ENCODE measurements at places on chromosomes 7 and 10. TPM values are rescaled to one million over a fixed set of nuclear protein-coding genes. Genes with fewer than 3 reads are reported as not detected.

DNA sequence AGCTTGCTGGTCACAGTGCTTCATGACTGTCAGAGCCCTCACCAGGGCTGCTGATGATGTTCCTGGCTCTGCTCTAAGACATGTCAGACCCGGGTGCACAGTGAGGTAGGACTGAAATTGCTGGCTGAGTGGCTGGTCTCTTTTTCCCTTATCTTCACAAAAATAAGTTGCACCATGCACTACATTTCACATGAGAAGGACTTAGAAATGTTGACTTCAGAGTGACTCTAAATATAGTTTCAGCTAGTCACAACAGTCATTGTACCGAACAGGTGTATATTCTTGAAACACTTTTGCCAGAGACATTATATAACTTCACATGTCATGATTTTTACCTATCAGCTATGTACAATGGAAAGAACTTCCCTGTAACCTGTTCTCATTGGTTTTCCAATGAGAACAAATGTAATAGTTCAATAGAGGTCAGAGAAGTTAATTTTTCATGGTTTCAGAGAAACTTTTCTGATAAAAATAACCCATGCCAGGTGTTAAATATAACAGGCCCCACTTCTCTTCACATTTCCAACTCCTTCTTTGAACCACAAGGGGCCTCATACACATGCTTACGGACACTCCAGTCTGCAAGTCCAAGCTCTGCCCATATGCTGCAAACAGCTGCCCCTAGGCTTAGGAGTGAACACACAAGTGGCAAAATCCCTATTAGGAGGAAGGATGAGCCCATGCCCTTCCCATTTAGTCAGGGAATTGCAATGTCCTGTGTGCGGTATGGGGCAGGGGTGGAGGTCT, 115.6 kb downstream of the CDK6 start:
- DNase-seq: no peak

EEPD1 gene
- 0.91 TPM for total RNA-seq

GRCh38 chr7:66867198-66867790, 53.7 kb upstream of the TMEM248 start:
- no peak for DNase-seq

- no peak for DNase-seq
Measured at GRCh38 chr10:18159557-18159956, 19.3 kb downstream of the CACNB2 start.

GRCh38 chr10:7410301-7410861, 453 bp downstream of the SFMBT2 start:
- DNase-seq: peak; percentile 15

DNA sequence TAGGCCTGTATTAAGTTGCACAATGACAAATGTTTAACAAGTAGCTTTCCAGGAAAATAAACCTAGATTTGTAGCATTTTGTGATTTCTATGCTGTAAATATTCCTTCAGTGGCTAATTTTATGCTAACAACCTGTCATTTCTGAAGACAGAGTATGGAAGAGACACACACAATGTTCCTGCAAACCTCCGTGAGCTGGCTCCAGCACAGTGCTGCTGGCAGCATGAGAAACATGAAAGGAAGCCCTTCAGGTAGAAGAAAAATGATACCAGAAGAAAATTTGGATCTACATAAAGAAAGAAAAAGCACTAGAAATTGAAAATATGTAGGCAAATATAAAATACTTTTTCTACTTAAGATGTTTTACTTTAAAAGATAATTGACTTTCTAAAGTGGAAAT, 69.5 kb upstream of the CTTNBP2 start:
- DNase-seq: no peak

DNA sequence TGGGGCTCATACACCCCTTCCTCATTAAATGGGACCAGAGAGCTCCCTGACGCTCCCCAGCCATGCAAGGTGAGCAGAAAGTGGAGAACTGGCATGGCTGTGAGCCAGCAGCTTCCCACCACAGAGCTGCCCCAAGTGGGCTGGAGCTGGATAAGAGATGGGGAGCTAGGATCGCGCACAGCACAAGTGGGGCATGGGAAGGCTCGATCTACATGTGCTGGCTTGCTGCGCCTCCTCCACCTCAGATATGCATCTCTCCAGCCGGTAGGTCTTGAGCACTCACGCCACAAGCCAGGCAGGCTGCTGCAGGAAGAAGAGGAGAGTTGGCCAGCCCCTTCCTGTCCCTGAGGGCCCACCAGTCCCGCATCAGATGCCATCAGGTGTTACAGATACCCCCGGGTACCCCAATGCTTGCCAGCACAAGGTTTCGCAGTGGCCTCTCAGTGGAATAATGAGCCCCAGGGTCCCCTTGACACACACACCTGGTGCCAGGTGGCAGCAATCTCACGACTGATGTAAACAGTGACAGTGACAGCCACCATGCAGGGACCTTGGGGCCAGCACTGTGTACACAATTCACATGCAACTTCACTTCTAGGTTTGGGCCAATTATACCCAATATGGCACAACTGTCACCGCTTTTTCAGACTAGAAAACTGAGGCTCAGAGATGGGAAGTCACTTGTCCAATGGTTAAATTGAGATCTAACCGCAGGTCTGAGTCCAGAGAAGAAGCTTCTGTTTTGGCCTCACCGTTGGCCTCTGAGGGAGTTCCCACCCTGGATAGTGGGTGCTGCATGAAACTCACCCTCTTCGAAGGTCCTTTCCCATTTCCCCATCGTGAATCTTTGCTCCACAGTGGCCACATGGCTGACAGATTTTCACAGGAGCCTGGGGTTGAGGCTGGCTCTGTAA, 79.3 kb downstream of the OAT start:
- DNase-seq: no peak

ZNF777 gene
- 19.3 TPM for total RNA-seq

GRCh38 chr10:49157229-49157628, 23.4 kb upstream of the FAM170B start:
- DNase-seq: no peak

DNA sequence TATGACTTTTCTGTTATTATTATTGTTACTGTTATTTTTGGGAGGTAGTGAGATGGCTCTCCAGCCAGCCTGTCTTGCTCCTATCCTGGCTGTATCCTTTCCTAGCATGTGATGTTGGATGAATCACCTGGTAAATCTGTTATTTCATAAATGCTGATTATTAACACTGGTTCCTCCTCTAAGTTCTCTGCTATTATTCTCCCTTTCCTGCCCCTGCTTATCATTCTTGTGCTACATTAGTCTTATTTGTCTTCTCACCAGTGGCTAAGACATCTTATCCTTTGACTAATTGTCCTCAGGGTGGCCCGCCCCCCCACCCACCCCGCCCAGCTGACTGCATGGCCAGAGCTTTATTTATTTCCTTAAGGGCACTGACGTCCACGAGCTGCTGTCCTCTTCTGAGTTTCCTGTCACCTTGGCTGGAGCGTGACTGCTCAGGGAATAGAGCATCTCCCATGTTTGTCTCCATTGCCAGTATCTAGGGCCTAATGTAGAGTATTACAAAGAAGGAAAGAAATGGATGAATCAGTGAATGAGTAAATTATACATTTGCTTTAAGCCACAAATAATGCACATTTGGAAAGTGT, 110.1 kb upstream of the KLF6 start:
- no peak for DNase-seq

- no peak for DNase-seq
Measured at GRCh38 chr7:98398567-98399372, 2.1 kb downstream of the BAIAP2L1 start.

PCGF6 gene
- 19.3 TPM for total RNA-seq

- no peak for DNase-seq
Measured at GRCh38 chr10:69668721-69669120, 38.7 kb downstream of the FAM241B start.

DDC gene
- not detected for total RNA-seq

OPALIN gene
- total RNA-seq: not detected

GRCh38 chr7:111677848-111678247, 115.6 kb upstream of the IMMP2L start:
- no peak for DNase-seq

PRLHR gene
- not detected for total RNA-seq

GRCh38 chr10:119370111-119370741, 162.9 kb downstream of the GRK5 start:
- DNase-seq: no peak

DNA sequence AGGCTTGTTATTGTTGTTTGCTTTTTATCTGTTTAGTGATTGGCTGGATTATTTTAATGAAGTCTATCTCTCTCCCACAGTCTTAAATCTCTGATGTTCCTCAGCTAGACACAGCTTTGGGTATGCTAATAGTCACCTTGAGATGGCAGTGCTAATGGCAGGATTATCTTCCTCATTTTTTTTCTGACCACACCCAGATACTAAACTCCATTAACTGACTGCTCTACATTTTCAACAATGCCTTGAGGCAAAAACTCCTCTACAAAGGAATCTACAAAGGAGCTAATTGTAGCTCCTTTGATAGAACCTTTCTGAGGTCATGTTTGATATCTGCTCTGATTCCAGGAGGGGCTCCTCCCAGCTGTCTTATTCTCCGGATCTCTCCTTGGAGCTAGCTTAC, 122.6 kb downstream of the HBP1 start:
- no peak for DNase-seq

- DNase-seq: no peak
Measured at GRCh38 chr7:71311576-71311975, 179.6 kb downstream of the GALNT17 start.

SLC13A1 gene
- 0.05 TPM for total RNA-seq

DNA sequence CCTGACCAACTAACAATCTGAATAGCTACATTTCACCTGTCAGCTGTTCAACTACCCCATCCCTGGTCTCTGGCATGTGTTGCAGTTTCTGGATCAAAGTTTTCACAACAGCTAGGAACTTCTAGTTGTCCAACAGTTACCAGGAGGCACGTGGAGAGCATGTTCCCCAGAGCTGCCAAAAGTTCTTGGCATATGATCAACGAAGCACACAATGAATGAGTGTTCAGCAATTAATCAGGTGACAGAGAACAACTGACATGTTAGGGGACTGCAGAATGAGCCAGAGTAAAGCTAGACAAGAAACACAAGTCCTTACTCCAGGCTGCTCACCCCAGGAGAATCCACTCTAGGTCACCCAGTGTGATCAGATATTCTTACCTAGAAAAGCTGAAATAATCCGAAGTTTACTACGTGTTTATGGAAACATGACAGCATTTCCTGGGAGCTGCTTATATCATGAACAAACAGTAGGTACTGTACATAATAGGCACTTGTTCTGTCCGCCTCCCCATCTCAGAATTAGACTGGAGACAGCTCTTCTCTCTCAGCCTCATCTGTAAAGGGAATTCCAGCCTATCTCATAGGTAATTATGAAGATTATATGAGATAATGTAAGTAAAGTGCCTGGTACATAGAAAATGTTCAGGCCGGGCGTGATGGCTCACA, 50.6 kb downstream of the ZNF438 start:
- no peak for DNase-seq

GRCh38 chr7:95609277-95609971, 13.1 kb upstream of the PDK4 start:
- no peak for DNase-seq

MICU1 gene
- 28.4 TPM for total RNA-seq

GRCh38 chr7:158030071-158030470, 557.6 kb downstream of the PTPRN2 start:
- no peak for DNase-seq

DNA sequence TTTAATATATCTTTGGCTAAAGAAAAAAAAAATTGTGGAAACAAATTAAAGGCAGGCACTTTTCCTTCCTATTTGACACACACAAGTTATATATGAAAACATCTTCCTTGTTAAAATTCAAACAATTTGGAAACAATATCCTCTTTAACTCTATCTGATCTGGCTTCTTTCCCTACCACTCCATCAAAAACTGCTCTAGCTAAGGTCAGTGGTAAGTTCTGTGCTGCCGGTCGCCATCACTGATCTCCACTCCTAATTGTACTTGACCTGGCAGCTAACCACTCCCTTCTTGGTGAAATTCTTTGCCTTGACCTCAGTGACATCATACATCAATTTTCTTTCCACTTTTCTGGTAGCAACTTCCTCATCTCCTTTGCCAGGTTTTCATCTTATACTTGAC, 47.9 kb upstream of the MRLN start:
- DNase-seq: no peak

DNA sequence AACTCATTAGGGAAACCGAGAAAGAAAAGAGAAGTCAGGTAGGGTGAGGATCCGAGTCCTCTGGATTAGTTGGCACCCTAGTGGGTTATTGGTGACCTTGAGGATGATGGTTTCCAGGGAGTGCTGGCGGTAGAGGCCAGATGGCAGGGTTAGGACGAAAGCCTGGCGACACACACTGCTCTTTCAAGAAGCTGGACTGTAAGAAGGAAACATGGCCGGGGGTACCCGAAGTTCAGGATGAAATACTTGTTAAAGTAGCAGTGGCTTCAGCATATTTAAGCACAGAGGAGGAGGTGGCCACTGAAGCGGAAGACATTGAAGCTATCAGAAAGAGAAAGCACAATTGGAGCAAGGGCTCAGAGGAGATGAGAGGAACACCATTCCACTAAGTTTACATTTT, 224.6 kb downstream of the RELN start:
- DNase-seq: no peak

DNA sequence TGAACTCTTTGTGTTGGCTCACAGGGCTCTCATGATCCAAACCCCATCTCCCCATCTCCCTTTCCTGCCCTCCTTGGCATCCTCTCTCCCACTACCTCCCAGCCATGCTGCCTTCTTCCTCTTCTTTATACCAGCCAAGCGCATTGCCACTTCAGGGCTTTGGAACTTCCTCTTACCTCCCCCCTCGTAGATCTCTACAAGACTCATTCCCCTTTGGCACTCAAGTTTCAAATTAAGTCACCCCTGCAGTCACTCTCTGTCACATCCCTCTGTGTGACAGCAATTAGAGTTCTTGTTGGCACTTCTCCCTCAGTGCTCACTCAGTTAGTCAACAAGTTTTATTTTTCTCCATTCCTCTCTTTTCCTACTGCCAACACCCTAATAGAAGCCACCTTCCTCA, 20.8 kb upstream of the NRP1 start:
- no peak for DNase-seq

GRCh38 chr7:7795630-7796121, 77.3 kb upstream of the RPA3 start:
- no peak for DNase-seq

GRCh38 chr10:78830976-78831375, 237.8 kb upstream of the ZMIZ1 start:
- DNase-seq: no peak

DNA sequence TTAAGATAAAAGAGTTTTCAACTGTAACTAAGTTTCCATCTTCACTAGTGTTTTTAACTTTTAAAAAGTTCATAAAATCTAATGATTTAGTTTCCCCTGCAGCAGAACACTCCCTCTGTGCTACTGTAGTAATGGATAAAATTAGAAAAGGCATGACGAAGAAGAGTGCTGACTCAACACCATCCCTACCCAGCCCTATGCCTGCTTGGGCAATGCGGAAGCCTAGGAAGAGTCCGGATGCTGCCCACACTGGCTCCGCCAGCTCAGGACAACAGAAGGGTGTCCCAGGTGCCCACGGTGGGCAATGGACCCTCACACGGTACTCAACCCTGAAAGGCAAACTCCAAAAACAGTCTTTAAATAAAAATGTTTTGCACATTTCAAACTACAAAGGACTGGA, 118.2 kb downstream of the LARP4B start:
- DNase-seq: no peak

Data from activated T-helper 1 cell treated with anti-CD3 and anti-CD28 coated beads, Interleukin-12 subunit alpha, Interleukin-12 subunit beta, Interleukin-2, Interleukin-4 antibody, amounts not matched to agents 30 ng/mL and 10 ng/mL and 1 ng/mL, durations not matched to agents 14 hours and 24 hours and 36 hours (primary cell).